ENCODE measurements at places on chromosomes 1 and 21.

DNA sequence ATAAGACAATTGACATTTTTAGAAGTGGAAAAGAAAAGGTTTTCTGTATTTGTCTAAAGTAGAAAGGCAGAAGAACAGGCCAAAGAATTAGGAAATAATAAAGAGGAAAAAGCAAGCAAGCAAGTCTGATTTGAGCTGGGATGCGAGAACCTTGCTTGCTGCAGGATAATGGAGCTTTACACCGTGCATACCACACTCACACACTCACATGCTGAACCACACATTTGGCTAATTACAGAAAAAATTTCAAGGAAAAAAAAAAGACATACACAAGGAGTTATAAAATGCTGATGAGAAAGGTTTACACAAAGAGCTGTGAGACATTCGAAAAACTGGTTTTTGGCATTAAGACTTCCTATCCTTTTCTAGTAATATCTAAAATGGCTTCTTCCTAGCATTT, 593.9 kb downstream of the KIF26B start:
- no peak for DNase-seq

- DNase-seq: no peak
Observed at GRCh38 chr21:24045775-24046215, 1561.5 kb downstream of the MRPL39 start.

DNA sequence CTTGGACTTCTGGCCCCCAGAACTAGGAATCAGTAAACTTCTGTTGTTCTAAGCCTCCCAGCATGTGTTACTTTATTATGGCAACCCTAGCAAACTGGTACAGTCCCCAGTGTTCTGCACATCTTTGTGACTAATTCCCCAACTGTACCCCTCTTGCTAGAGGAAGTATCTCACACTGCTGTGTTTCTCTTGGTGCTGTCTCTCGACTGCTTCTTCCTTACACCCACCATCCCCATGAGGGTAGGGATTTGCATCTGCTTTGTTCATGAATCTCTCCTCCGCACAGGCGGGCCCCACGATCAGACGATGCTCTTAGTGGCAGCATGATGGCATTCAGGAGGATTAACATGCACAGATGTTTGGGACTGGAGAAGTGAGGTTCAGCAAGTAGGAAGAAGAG, 46.7 kb downstream of the CLIC6 start:
- DNase-seq: no peak

DNA sequence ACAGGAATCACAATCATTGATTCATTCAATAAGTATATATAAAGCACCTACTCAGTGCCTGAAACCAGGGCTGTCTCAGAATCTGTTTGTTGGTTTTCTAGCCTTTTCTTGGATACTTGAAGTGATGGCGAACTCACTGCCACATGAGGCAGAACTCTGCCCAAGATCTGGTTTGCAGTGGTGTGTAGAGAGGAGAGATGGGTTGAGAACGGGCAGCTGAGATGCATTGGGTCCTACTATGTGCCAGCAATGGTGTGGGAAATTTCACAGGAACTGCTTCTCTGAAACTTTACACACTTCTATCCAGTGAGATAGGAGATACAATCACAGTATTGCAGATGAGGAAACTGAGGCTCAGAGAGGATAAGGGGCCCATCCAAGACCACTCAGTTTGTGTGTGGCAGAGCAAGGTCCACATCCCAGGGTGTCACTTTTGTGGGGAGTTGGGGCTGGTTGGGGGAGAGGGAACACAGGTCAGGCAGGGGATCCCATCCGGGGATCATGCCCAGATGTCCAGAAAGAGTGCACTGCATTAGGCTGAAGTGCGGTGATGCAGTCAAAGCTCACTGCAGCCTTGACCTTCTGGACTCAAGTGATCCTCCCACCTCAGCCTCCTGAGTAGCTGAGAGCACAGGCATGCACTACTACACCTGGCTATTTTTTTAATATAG, 83.7 kb upstream of the IFFO2 start:
- no peak for DNase-seq

- DNase-seq: no peak
Observed at GRCh38 chr1:59766227-59766855, 48.4 kb upstream of the HOOK1 start.

- DNase-seq: no peak
Observed at GRCh38 chr1:47830641-47831333, 166.4 kb downstream of the TRABD2B start.

DNA sequence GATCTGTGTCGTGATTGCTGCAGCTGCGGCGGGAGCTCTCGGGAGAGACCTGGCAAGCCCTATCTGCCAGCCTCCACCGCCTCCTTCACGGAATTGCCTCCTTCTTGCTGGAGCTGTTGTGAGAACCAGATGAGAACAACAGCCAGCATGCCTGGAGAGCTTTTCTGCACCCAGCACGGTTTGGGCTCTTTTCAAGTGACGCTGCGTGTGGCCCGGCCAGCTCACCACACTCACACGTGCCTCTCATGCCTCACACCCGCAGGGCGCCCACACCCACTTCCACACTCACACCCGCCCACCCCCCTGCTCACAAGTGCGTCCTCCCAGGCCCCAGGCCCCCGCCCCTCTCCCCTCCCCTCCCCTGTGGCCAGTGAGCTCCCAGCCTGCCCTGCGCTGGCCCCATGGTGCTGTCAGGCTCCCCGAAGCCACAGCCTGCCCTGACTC, 135.7 kb upstream of the RUNX3 start:
- DNase-seq: no peak

DNA sequence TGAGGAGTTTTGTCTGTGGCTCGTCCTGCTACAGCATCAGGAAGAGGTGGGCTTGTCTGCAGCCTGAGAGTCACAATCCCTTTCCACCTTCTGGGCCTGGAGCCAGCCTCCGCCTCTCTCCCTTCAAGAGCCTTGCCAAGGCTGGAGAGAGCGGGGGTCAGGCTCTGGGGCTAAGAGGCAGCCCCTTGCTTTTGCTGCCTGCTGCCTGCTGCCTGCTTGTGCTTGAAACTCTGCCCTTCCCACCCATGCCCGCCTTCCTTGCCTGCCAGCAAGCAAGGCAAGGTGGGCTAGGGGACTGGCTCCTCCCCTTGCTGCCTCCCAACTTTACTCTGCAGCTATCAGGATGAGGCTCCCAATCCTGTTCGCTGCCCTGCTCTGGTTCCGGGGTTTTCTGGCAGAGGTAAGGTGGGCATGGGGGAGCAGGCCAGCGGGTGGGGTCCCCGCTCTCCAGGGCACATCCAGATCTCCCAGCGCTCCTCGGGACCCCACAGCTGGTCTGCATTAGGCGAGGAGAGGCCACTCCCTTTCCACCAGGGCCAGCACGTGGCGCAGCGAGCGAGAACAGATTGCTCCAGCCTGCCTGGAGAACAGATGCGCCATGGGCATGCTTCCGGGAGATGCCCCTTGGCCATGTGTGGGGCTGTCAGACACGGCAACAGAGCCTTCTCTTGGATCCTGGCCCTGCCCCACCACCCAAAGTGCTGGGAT, 7.5 kb upstream of the PTPN7 start:
- DNase-seq: no peak

- no peak for DNase-seq
Observed at GRCh38 chr1:234327577-234328164, 45.6 kb upstream of the COA6 start.

GRCh38 chr1:16984717-16985116, 4.3 kb upstream of the MFAP2 start:
- no peak for DNase-seq

GRCh38 chr1:82153272-82153629, 352.5 kb downstream of the ADGRL2 start:
- DNase-seq: no peak

GRCh38 chr1:150976401-150976821, 1.8 kb upstream of the CERS2 start:
- DNase-seq: no peak

DNA sequence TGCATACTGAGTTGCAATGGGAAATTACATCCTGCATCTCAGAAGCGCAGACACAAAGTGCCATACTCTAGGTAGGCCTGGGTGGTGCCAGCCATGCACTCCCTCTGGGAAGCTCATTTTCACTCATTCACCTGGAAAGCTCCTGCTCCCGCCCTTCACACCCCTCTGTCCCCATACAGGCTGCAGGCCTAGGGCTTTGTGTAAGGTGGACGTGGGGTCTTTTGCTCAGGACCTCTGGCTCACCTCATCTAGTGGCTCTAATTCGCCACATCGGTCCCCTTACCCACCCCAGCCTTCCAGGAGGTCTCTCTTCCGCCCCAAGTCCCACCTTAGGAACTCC, 751 bp downstream of the MRPS15 start:
- no peak for DNase-seq

- DNase-seq: no peak
Observed at GRCh38 chr1:94120991-94121390, at the start of gene ABCA4. ABCA4 (minus strand) TSS chr1:94121148; CDS start chr1:94121045, 103 bp downstream.

GRCh38 chr1:43049481-43049880, 90.8 kb upstream of the SLC2A1 start:
- no peak for DNase-seq

DNA sequence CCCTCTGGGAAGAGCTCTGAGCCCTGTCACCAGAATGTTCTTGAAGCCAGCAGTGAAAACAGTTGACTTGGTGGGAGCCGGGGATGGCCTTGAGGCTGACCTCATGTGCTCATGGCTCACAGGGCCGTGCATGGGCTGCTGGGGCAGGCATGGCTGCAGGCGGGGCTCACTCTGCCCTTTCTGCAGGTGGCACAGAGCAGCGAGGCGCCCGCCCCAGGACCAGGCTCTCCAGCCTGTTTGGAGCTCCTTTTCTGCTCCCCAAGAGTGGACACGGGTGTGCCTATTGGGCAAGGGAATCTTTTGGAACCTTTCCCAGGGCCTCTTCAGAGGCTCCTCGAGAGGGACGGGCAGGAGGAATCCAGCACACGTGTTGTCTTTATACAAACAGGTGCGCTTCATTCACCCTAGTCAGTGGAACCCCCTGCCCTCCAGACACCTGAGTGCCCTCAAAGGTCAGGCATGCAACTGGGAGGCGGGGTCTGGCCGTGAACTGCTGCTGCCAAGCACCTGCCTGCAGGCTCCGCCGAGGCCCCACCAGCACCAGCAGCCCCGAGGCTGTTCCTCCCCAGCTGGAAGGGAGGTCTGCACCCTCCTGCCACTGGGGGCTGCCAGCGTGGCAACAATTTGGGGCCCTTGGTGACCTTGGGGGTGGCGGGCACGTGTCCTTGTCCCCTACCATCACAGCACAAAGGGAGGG, 2.6 kb upstream of the TTC34 start:
- DNase-seq: no peak

DNA sequence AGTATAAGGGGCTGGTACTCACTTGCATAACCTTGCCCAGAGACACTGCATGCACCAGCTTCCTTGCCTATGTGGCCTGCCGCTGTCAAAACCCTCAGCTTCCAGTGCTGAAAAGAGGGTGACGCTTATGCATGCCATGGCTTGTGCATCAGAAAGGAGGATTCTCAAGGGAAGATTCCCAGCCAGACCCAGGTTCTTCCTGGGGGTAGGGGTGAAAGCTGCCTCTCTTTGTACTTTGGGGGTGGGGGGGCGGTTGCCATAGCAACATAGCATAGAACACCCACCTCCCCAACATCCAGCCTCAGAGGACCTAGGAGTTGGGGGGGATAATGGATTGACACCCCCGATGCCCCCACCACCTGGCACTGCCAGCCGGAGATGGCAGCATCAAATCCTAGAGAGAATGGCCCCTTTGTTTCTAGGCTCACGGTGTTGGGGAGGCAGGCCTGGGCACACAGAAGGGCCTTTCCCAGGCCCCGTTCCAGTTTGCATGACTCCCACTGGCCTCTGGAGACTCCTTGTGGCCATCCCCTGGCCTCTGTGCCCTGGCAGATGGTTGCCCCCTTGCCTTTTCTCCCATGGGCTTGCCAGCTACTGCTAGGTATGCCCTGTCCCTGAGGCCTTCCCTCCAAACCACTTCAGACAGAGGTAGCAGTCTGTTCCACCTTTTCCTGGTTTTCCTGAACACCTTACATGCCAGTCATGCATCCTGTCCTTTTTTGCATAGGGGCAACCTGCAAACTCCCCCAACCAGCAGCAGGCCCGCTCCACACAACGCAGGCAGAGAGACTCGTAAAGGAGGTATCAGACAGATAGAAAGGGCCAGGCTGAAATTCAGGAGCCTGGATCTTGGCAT, 44.6 kb downstream of the RHBG start:
- no peak for DNase-seq

- DNase-seq: no peak
Observed at GRCh38 chr21:26405735-26406361, 167.2 kb downstream of the CYYR1 start.

DNA sequence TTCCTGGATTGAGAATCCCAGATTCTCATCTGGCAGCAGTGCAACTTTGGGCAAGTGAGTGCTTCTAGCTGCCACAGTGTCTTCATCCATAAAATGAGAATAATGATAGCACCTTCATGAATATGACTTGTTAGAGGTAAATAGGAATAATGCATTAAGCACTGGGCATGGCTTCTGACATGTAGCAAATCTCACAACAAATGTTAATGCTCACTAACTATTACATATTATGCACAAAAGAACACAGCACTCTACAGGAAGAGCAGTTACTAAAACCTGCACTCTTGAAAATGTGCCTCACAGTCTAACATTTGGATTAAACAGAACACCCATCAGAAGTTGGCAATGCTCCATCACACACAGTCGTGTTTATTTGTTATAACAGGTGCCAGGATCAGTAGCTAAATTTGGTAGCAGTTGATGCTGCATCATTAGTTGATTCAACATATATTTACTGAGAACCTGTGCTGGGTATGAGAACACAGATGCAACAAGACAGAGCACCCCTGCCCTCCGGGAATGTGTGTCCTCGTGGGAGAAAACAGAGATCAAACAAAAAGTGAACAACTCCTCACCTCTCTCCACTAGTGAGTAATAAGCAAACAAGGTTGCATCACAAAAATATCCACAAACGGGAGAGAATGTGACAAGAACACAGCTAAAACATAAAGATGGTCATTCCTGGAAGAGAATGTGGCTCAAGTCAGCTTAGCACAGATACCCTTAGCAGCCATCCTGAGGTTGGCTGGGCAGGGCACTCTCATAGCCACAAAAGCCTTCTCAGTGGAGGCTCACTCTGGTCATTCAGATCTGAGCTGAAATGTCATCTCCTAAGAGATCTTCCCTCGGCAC, 26.2 kb upstream of the LBR start:
- DNase-seq: no peak

GRCh38 chr1:116933606-116934515, 24.1 kb downstream of the PTGFRN start:
- no peak for DNase-seq

DNA sequence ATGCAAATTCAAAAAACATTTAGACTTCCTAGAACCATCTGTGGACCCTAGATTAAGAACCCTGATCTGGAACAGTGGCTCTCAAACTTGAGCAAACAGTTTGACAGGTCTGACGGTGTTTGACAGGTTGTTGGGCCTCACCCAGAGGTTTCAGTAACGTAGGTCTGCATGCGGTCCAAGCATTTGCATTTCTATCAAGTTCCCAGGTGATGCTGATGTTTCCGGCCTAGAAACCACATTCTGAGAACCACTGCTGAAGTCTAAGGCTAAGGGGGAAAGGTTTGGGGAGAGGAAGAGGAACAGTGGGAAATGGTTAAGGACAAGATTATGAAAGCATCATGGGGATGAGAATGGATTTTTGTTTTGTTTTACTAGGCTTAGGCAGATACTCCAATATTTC, 48.6 kb downstream of the MDM4 start:
- DNase-seq: no peak

Data from activated CD4-positive, alpha-beta T cell treated with anti-CD3 and anti-CD28 coated beads for 1 hour (primary cell).